Neural crest cell (in vitro differentiated cells): ENCODE measurements at places on chromosomes 2 and 18. TPM values are rescaled to one million over a fixed set of nuclear protein-coding genes. Genes with fewer than 3 reads are reported as not detected.

DNA sequence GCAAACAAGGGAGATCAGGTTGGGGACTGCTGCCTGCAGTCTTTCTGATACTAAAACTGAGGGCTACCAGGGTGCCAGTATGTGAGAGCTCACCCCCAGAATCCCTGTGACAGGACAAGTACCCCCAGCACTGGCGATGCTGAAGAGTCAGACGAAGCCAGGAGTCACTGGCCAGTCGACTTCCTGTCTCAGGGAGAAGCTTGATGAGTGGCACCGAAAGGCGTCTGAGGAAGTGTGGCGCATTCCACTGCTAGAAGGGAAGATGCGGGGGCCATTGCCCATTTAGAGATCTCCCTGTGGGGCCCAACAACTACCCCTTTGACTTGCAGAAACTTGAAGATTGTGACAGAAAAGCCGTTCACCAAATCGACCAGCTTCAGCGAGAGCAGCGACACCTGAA, 22.0 kb downstream of the MXD1 start:
- DNase-seq: no peak
- H3K4me1 ChIP-seq: peaks cover 19% of the 10 kb centered on the region
- no peaks in the 10 kb centered on the region for H3K27me3 ChIP-seq
- H3K4me3 ChIP-seq: no peak overlapping the region

DNA sequence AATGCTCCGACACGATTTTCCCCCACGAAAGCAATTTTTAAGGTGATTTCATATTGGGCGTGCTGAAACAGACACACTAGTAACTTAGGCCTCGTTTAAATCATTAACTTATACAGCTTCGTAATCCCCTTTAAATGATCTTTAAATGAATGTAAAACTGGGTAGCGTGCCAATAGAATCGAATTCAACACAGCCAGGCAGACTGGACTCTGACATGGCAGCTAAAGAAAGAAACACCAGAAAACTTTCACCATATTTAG, 2.4 kb upstream of the ID2 start:
- no peak overlapping the region for H3K27ac ChIP-seq
- peaks cover 61% of the 10 kb centered on the region for H3K4me1 ChIP-seq

The SPC25 gene
- 39.3 and 40.8 TPM in 2 replicates for total RNA-seq

GRCh38 chr18:32280188-32280783, 90.4 kb downstream of the MEP1B start:
- no peak overlapping the region for H3K4me3 ChIP-seq
- H3K27ac ChIP-seq: no peak overlapping the region
- H3K4me1 ChIP-seq: peaks cover 24% of the 10 kb centered on the region
- no peak for DNase-seq

DNA sequence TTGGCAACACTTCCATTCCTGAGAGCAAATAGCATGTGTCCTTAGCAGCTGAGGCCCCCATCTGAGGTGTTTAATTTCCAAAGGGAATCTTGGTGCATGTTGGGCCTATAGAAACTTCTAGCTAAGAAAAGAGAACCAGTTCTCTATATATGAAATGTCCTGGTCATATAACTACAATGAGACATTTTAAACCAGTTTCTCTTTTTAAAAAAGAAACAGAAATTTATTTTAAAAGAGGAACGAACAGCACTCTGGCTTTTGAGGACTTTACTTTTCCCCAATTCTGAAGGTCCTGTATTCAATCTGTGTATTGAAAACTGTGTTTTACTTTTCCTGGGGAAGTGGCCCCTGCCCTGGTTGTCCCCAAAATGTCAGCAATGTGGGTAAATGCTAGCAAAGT, 309.5 kb upstream of the STON1 start:
- no peaks in the 10 kb centered on the region for H3K27me3 ChIP-seq
- no peak overlapping the region for H3K27ac ChIP-seq
- no peak for DNase-seq
- H3K36me3 ChIP-seq: no peaks in the 10 kb centered on the region
- H3K4me3 ChIP-seq: no peak overlapping the region

DNA sequence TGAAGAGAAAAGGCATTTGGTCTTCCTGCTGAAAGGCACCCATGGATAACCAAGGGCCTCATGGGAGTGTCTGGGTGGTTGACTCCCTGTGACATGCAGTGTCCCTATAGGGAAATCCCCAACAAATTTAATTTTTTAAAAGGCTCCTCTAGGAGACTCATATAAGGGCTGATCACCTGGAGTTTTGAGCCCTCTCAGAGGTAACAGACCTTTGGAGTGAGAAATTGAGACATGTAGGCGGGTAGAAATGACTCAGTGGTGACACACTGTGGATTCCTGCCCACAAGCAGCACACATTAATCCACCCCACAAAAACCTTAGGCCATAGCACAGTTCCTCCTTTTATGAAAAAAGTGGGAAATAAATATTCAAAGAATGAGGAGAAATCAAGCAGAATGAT, 557.0 kb upstream of the CNTNAP5 start:
- H3K4me3 ChIP-seq: no peak overlapping the region
- no peak overlapping the region for H3K27ac ChIP-seq
- peaks cover 1% of the 10 kb centered on the region for H3K36me3 ChIP-seq
- H3K27me3 ChIP-seq: no peaks in the 10 kb centered on the region
- no peak for DNase-seq
- H3K4me1 ChIP-seq: no peaks in the 10 kb centered on the region

GRCh38 chr2:230678451-230678850, 34.2 kb upstream of the CAB39 start:
- H3K4me3 ChIP-seq: no peak overlapping the region
- H3K27ac ChIP-seq: no peak overlapping the region
- H3K36me3 ChIP-seq: no peaks in the 10 kb centered on the region
- H3K27me3 ChIP-seq: peaks cover 57% of the 10 kb centered on the region
- DNase-seq: no peak

DNA sequence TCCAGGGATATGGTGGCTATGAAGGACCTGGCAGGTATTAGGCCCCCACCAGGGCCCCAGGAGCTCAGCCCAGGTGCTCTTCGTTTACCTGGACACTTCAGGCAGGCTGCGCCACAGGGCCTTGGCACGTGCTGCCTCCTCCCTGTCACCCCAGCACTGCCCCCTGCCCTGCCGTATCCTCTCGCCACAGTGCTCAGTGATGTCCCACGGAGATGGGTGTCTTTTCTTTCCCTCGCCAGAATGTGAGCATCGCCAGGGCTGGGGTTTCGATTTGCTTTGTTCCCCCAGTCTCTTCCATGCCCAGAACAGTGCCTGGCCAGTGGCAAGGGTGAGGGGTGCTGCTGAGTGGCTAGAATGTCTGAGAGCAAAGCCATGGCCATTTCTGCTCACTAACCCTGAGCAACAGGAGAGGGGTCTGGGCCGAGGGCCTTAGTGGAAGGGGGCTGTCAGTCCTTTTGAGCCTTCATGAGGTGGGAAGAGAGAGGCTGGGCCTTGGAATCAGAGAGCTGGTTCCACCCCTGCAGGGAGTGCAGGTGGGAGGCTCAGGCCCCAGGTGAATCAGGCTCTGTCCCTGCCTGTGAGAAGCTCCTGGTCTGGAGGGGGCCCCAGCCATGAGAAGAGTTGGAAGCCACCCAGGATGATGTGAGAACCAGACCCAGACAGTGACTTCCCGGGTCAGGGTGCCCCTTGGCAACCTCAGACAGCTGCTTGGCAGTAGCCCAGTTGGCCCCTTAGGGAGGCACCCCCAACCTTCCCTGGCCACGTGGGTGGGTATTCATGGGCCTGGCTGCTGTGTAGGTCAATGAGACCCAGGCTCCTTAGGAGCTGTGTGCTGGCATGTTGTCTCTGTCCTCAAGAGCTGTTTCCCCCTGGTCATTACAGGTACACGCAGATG, 129.9 kb upstream of the HS6ST1 start:
- no peak for DNase-seq
- no peak overlapping the region for H3K27ac ChIP-seq
- peaks cover 2% of the 10 kb centered on the region for H3K27me3 ChIP-seq

- H3K36me3 ChIP-seq: peaks cover 4% of the 10 kb centered on the region
- no peaks in the 10 kb centered on the region for H3K27me3 ChIP-seq
- DNase-seq: no peak
Measured at GRCh38 chr2:234245945-234246344, 195.4 kb downstream of the SPP2 start.
